ENCODE measurements at places on chromosomes 3 and 15.
A peak's percentile ranks its signal among the peaks of the same experiment; 100 is the strongest.

DNA sequence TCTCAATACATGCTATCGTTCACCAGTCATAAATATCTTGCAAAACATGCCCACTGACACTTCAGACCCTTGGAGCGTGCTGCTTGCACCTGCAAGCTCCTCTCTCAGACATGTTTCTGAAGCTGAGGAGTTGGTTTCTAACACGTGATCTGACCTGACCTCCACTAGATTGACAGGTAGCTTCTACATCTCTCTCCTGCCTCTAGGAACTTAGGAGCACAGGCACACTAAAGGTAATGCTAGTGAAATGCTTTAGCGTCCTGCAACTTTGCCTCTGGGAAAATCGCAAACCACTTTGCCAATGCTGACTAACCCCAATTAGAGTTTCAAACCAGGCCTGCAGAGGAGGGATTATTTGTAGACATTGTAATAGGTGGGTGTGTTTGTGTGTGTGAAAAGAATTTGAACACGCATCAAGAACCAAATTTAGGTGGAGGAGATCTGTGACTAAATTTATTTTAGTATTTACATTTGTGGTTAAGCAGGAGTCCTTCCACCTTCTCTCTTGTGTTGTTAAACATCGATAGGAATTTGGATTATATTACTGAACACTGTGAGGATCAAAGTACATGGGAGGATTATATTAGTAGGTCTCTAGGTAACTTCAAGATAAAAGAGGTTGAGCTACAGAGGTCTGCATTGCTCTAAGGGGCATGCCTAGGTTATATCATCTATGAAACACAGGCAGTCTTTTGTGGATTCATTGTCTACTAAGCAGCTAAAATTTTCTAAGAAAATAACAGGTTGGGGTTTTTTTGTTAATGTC lies 86.7 kb upstream of the ZBED2 start:
- no peak for DNase-seq

GRCh38 chr15:84714821-84715220 lies 1.1 kb downstream of the SEC11A start:
- no peak for DNase-seq

DNA sequence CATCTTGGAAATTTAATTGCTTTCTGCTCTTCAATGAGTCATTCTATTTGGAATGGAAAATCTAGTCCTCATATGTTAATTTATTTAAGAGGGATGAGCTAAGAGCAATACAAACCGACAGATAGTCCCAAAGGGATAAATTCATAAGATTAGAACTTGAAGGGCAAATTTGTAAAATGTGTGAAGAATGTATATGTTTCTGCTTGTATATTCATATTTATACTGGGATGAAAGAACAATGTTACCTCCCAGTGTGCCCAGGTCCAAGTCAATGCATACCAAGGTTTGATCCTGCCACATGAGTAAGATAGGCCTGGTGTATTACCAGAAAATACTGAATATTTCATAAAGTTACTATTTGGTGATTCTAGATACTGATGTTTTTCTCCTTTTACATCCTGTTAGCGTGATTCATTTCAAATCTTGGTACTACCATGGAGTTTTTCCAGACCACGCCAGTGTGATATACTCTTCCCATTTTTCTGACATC lies 255.6 kb upstream of the SEMA6D start:
- DNase-seq = no peak

- DNase-seq = no peak
Measured at GRCh38 chr15:36544518-36545466, 34.6 kb upstream of the CDIN1 start.

DNA sequence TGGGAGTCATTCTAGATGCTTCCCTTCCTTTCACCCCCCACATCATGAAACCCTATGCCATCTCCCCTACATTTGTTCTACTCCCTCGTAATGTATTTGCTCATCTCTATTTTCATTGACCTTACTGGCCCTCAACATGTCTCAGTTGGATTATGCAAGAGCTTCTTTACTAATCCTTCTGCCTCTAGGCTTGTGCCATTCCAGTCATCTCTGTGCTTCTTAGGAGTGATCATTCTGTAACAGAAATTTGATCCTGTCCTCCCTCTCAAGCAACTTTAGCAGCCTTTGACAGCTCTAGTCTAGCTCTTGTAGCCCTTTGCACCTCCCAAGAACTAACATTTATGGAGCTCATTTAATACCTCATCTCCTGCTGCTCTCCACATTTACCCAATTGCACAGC lies 64.7 kb downstream of the ISL2 start:
- DNase-seq = peak; percentile 45

DNA sequence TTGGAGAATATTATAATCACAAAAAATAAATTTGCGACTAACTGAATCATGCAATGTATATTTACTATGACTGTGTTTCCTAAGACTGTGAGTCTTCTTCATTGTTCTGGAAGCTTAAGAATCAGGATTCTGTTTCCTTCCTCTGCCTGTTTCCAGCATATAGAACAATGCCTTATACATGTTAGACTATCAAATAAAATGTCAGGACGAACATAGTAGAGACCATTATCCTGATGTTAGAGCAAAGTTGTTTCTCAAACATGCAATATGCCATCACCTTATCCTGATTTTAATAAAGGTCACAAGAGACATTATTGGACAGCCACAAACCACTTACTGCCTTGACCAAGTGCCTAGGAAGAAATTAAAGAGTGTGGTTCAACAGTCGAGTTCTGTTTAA lies 457.4 kb upstream of the AGTR1 start:
- no peak for DNase-seq

GRCh38 chr3:119589102-119589773 lies 8.4 kb upstream of the PLA1A start:
- DNase-seq = no peak

- DNase-seq = no peak
Measured at GRCh38 chr3:100069472-100069871, 44.8 kb downstream of the FILIP1L start.

GRCh38 chr3:197445896-197446699 lies 109.7 kb downstream of the BDH1 start:
- no peak for DNase-seq

All from amniotic epithelial cell (primary cell).